ENCODE measurements at places on chromosomes 6 and 20.
A peak's percentile ranks its signal among the peaks of the same experiment; 100 is the strongest.

- DNase-seq = no peak
Observed at GRCh38 chr6:159762681-159763293, 942 bp downstream of the ACAT2 start.

GRCh38 chr6:42766163-42766670 lies 15.6 kb upstream of the BICRAL start:
- DNase-seq = peak; percentile 43

DNA sequence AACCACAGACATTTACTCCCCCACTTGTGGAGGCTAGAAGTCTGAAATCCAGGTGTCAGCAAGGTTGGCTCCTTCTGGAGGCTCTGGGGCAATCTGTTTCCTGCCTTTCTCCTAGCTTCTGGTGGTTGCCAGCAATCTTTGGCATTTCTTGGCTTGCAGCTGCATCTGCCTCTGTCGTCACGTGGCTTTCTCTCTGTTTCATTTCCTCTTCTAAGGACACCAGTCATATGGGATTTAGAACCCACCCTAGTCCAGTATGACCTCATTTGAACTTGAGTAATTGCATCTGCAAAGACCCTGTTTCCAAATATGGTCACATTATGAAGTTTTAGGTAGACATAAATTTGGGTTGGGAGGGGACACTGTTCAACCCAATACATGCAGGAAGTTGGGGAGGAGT lies 56.2 kb upstream of the EPB41L1 start:
- DNase-seq = no peak

DNA sequence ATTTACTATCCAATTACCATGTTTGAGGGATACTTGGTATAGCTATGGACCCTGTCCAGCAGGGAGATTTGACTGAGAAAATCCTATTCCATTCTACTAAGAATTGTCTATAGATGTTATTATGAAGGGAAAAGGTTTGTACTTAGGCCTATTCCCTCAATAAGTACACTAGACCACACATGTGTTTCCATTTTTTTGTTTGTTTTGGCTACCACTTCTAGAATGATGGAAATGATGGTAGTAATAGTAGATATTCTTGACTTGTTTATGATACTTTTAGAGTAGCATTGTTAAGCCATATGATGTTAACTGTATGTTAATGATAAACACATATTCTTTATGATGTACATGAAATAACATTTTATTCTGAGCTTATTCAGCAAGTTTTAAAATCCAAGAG lies 144.8 kb downstream of the OGFRL1 start:
- no peak for DNase-seq

DNA sequence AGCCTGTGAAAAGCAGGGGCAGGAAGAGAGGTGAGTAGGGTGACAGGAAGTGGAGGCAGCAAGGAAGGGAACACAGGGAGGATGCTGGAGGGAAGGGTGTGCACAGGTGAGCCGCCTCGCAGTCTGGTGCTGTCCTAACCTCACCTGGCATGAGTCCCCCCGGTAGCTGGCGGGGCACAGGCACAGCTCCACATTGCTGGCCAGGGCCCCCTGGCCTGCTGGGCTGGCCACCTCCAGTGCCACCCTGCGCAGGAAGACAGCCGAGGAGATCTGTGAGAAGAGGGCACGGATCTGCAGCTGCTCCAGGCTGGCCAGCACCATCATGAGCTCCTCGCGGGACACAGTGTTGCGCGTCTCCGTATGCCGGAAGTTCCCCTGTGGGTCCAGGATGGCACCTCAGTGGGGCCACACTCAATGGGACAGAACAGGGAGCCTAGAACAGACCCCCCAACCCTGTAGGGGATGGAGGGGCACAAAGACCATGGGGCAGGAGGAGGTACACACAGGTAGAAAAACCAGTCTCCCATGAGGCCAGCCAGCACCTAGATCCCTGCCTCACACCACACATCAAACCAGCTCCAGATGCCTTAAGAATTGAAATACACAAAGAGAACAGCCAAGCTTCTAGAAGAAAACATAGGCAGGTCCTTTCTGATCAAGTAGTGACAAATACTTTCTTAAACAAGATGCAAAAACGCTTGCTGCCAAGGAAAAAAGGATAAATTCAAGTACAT lies 22.5 kb downstream of the ADRM1 start:
- no peak for DNase-seq

DNA sequence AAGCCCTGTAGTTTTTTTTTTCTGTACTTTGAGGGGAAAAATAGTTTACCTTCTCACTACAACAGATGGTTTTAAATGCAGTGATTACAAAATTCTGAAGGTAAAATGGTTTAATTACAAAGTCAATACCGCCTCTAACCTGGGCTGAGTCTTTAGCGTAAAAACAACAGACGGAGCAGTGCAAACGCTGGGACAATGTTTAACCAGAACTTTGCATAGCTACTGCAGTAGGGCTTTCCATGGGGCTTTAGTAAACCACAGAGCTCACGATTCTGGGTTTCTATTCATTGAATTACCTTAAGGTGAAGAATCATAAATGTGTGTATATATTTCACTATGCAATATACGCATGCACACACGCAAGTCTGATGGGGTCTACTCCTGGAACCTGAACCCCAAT lies 77.9 kb downstream of the RFX6 start:
- DNase-seq = no peak

GRCh38 chr6:56668158-56668557 lies 25.5 kb upstream of the DST start:
- DNase-seq = no peak

Data from non-pigmented ciliary epithelial cell (primary cell).